ENCODE measurements at places on chromosomes 3 and 15.
A peak's percentile ranks its signal among the peaks of the same experiment; 100 is the strongest.

- DNase-seq: peak; percentile 24
Measured at GRCh38 chr3:159322322-159322939, 520.6 kb downstream of the MFSD1 start.

DNA sequence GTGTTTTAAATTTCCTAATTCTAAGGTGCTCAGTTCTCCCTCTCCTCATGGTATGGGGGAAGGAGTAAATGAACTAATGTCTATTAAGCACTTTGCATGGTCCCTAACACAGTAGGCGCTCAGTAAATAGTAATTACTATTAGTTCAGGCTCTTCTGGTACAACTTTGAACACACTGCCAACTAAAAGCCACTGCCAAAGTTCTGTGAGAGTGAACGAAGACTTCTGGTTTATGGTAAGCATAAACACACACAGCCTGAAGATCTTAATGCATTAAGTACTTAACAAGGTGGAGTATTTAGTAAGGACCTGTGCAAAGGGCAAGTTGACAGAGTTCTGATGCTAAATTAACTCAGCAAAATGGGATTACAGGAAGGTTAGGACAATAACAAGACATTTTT, 24.7 kb downstream of the RARB start:
- no peak for DNase-seq

- peak; percentile 86 for DNase-seq
Measured at GRCh38 chr3:98733053-98733811, 29.9 kb upstream of the ST3GAL6 start.

DNA sequence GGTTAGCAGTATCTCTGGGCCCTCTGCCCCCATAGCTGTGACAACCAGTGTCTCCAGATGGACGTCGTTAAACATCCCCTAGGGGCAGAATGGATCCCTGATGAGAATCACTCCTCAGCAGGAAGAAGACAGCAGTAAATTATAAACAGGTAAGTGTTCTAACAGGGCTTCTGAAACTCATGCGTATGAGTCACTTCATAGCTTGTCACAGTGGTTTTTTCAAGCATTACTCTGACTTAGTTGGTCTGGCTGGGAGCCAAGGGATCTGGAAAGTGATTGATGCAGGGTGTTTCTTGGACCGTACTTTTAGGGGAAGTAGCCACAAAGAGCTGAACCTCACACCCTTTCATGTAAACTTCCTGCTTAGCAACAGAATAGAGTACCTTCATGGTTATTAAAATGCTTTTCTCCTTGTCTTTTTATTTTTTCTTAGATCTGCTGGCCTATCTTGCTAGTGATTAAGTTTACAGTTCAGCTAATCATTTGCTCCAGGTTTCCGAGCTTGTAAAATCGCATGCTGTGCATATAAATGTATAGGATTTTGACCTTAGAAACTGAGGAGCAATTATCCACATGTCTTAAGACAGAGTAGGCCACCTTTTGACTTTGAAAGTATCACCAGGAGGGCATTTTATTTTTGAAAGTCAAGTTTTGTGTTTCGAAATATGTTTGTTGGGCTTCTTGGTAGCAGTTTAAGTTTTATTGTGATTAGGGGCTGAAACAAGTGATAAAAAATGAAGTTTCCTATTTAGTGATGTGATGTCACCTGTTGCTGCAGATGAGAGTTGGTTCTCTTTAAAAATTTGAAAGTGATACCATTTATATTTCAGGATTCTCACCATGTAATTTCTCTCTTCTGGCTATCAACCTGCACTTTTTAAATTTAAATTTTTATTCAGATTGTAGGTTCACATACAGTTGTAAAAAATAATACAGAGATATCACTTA, 333.9 kb downstream of the PTPRG start:
- peak; percentile 63 for DNase-seq

DNA sequence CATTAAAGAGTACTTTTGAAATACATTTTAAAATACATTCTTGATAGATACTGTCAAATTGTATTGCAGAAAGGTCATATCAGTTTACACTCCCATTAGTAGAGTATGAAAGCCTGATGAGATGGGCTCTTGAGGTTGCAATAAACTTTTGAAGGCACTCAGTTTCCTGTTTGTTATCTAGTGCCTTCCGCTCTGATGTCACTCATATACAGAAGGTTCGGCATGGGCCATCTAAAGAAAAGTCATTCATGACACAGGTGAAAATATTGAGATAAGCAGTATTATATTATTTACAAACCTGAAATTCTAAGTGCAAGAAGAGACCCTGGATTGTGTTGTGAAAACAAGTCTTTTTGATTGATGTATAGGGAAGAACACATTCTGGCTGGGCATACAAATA, 36.5 kb upstream of the DENND4A start:
- no peak for DNase-seq

DNA sequence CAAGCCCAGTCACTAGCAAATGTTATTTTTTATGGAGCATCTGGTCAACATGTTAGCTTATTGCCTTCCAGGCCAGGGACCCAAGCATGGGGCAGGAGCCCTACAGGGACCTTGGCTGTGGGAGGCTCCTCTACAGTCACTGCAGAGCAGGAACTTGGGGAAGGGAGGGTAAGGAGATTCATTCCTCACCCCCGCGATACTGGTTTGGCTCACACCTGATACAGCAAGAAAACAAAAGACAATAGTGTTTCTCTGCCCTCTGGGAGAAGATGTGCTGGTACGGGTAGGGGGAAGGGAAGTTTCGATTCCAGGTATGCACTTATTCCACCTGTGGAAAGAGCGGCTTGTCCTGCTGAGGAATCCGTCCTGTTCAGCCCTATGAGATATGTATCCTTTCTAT, 77.6 kb downstream of the SLC12A8 start:
- DNase-seq: no peak

DNA sequence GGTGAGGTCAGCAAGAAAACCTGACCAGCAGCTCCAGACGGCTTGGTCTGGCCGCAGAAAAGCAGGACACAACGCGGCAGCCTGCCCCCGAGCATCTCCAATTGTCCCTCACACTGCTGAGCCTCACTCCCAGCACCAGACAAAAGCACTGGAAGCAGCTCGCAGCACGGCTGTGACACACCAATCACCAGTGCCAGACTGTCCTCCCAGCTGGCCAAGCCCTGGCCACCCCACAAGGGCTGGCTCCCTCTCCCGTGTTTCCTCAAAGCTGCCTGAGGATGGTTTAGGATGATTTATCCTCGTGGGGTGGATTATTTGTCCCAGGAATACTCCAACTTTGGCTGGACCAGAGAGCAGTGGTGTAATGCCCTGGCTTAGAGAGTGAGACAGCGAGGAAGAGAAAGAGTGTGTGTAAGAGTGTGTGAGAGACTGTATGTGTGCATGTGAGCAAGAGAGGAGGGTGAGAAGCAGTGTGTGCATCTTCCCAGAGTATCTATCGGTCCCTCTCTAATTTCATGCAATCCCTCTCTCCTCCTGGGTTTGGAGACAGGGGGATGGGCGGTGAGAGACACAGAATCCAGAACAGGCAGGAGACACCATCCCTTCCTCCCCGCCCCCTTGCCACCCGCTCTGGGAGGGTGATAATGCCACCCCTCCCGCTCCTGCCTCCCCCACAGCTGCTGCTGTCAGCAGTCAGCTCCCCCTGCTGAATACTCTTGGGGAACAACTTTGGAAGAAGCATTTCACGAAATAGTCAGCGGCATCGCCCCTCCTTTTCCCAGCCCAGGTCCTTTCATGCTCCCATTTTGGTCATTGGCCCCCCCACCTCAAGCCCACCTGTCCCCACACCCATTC, 34.2 kb downstream of the SEMA5B start:
- peak; percentile 67 for DNase-seq

DNA sequence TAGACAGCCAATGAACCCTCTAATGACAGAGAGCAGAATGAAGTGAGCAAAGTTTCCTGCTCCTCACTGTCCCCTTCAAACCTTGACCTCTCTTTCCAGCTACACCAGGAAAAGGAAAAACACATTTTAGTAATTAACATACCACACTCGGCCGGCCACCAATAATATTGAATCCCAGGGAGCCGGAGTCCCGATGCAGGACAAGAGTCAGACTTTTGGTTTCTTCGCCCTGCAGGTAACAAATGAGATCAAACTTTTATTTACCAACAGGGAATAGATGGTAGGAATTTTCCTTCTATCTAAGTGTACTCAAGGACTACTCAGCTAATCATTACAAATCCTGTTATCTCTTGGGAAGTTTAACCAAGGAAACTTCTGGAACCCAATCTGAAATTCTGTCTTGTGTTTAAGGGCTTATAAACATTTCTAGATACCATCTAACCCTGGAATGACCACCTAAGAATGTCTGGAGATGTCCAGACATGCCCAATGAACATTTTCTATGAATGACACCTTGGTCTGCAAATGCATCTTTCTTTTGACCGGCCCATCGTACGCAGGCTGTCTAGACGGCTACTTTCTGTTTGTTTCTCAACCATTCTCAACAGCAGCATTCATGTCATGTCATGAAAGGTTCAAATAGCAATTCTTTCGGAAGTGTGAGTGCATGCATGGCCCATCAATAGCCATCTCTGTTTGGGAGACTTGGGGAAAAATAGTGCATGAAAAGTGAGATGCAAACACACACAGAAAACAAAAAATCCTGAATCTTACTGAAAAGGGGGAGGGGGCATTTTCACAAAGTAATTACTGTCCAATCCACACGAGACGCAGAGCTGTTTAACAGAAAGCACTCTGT, 16.1 kb downstream of the PDZRN3 start:
- no peak for DNase-seq

DNA sequence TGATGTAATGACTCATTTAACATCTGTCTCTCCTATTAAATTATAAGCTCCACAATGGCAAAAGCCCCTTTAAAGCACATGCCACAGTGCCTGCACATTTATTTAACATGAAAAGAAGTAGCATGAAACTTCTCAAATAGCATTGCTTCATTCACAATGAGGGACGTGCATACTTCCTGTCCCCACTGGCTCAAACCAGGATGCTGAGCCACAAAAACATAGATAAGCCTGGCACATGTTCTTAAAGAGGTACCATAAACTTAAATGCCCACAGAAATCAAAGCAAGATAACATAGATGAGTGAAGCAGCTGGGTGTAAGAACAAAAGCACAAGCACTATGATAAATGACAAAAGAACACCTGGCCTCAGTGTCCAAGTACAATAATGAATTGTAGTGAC, 3.8 kb downstream of the TP53BP1 start:
- DNase-seq: no peak

- no peak for DNase-seq
Measured at GRCh38 chr15:74618841-74619596, 3.4 kb downstream of the CLK3 start.

- DNase-seq: no peak
Measured at GRCh38 chr3:54957711-54958110, 29.9 kb upstream of the LRTM1 start.

GRCh38 chr3:61595288-61595687, 33.9 kb downstream of the PTPRG start:
- no peak for DNase-seq

- DNase-seq: no peak
Measured at GRCh38 chr3:150161011-150161410, 190.3 kb upstream of the PFN2 start.

DNA sequence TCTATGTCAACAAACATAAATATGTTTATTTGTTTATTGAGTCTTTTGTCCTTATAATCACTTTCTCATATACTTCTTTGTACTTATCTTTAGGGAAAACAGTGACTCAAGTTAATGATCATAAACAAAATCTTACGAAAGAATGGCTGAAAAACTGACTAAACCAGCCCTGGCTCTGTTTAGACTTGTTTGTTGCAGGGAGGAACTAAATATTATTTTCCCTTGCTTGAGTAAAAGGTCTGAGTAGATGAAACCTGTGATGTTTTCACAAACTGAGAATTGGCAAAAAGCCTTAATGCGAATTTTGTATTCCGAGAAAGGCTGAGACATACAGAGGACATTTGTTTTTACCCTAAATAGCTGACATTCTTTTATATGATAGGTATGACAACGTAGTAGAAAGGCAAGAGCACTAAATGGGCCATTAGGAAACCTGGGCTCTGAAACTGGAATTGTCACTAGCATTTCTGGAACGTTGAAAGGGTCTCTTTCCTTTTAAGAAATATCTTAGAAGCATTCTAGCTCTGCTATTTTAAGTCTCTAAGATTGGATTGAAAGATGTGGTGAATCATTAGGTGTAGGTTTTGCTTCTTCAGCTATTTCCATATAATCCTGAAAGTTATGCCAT, 18.2 kb upstream of the CLDN16 start:
- peak; percentile 18 for DNase-seq

DNA sequence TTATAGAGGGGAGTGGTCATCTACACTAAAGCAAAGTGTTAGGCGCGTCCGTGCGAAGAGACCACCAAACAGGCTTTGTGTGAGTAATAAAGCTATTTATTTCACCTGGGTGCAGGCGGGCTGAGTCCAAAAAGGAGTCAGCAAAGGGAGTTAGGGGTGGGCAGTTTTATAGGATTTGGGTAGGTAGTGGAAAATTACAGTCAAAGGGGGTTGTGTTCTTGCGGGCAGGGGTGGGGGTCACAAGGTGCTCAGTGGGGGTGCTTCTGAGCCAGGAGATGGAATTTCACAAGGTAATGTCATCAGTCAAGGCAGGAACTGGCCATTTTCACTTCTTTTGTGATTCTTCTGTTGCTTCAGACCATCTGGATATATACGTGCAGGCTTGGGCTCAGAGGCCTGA, 47.1 kb downstream of the OIP5 start:
- DNase-seq: no peak

DNA sequence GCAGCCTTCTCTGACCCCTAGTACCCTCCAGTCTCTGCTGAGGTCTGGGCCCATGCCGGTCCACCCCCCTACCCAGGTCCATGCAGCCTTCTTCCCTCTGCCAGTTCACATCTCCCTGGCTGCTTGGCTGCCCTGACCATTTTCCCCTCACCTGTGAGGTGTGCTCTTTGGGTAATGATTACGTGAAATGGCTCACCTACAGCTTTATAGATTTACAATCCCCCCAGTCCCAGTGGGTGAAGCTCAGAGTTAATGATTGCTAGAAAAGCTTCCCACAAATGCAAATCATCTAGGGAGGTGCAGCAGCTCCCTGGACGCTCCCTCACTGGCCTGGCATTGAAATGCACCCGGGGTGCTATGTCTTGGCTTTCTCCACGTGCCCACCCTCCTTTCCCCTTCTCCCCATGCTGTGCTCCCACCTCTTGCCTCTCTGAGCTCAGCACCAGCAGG, 18.7 kb downstream of the PAQR5 start:
- no peak for DNase-seq

GRCh38 chr3:139935866-139936817, 1.2 kb downstream of the CLSTN2 start:
- peak; percentile 72 for DNase-seq

DNA sequence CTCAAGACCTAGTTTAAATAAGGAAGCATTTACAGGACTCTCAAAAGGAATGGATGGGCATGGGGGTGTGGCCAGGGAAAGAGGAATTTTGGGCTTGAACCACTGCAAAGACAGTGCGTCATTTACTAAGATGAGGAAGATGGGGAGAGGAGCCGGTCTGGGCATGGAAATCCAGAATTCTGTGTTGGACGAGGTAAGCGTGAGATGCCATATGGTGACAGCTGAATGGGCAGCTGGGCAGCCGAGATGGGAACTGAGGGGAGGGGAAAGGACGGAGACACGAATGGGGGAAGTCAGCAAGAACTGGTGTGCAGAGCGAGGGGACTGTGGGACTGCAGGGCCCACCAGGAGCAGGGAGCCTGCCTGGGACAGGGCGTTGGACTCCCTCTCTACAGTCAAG, 24.2 kb downstream of the TMEM44 start:
- DNase-seq: no peak

- DNase-seq: no peak
Measured at GRCh38 chr3:127682561-127682960, 9.8 kb downstream of the ABTB1 start.

GRCh38 chr3:194313560-194314387, 37.4 kb downstream of the CPN2 start:
- peak; percentile 48 for DNase-seq
